ENCODE measurements at places on chromosomes 7 and 10. TPM values are rescaled to one million over a fixed set of nuclear protein-coding genes. Genes with fewer than 3 reads are reported as not detected.

GRCh38 chr10:31263903-31264302 lies 55.1 kb upstream of the ZEB1 start:
- DNase-seq = no peak

- DNase-seq = no peak
Measured at GRCh38 chr7:158398750-158399149, 188.9 kb downstream of the PTPRN2 start.

GRCh38 chr7:27302590-27302989 lies 60.0 kb downstream of the EVX1 start:
- no peak for DNase-seq

GRCh38 chr7:44264221-44264931 lies 61.0 kb downstream of the CAMK2B start:
- no peak for DNase-seq

DNA sequence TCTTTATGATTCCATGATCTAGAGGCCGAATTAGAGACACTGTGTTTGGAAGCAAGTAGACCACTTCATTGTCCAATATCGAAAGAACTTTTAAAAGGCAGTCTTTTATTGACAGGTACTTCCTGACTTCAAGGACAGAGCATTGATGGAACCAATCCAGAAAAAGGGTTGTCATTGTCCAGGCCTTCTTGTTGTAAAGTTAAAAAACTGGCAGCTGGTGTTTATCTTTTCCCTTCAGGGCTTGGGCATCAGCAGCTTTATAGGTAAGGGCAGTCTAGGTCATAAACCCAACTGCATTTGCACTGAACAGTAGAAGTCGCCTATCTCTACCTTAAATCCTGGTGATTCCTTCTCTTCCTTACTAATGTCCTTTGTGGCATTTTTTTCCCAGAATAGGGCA lies 95.6 kb downstream of the ST7 start:
- no peak for DNase-seq

GRCh38 chr7:37516664-37517063 lies 68.0 kb upstream of the ELMO1 start:
- DNase-seq = no peak

DNA sequence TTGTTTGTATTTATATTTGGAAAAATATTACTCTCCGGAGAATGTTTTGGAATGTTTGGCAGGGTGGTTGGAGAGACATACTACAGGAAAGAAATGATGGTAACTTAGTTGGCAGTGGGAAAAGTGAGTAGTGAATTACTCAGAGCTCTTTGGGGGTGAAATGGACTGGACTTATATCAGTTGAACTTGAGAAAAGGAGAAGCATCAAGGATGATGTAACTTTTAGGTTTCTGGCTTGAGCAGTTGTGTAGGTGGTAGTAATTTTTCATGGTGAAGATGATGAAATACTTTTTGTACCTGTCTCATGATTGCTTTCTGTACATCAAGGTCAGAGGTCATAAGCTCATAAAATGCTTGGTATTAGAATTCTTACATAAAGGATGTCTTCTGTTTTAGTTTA lies 617.2 kb downstream of the AUTS2 start:
- DNase-seq = no peak

GRCh38 chr10:7306147-7306546 lies 104.7 kb downstream of the SFMBT2 start:
- DNase-seq = no peak

DNA sequence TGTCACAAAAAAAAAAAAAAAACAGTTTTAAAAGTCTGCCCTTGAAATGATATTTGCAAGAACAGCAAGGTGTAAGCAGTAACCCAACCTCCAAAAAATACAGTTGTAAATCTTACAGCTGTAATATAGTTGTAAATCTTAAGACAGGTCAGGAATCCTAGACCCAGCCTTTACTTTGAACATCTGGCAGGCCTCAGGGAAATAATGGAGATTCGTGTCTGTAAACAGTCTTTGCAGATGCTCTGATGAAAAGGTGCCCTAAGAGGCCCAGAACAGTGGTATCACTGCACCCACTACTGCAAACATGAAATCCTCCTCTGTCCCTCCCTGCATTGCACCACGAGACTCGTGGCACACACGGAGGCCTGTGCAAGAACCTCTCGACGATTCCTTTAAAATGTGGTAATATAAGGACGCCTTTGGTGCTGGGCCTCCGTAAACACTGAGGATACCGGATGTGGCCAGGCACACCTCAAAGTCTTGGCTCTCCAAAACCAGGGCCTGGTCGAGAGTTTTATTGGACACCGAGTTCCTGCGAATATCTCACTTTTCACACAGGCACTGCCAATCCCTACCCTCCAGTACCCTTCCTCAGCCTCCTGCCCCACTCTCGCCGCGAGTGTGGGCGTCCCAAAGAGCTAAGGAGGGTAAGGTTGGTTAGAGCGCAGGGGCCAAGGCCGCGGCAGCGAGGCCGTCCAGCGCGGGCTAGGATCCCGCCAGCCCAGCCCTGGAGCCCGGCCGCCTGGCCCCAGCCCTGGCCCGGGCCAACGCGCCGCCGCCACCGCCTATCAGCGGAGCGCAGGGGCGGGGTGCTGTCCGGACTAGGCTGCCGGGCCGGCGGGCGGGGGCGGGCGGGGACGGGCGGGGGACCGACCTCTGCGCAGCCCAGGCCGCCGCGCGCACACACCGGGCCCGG lies at the start of gene REEP3:
Gene REEP3 (plus strand): TSS at position 902 of the 916 bp plus-strand sequence. CDS start 145 bp downstream, outside the sequence.
- peak; percentile 79 for DNase-seq

DNA sequence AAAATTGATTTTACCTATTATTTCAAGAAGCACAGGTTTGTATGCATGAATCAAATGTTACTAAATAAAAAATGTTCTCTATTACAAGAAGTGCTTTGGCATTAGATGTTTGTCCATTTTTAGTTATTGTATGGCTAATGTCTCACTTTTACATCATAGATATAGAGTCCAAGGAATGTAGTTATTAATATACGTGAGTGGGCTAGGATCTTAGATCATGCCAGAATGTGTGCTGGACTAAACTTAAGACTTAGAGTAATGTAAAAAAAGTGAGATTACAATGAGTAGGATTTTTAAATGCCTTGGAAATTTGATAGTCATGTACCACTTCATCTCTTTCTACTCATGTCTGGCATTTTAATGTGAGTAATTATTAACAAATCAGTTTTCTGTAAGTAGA lies 196.6 kb downstream of the ARL4A start:
- no peak for DNase-seq

DNA sequence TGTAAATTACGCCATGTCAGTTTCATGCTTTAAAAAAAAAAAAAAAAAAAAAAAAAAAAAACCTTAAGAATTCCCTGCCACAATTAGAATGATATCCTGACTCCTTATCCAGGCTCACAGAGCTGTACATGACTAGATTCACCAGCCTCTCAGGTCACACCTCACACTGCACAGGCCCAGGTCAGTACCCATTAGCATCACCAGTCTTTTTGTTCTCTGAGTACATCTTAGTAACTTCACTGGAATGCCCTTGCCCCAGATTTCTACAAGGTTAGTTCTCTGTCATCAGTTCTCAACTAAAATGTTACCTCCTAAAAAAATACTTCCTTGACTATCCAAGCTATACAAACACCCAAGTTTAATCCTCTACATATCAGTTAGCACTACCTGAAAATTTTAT lies 211.0 kb downstream of the LRRN3 start:
- no peak for DNase-seq

DNA sequence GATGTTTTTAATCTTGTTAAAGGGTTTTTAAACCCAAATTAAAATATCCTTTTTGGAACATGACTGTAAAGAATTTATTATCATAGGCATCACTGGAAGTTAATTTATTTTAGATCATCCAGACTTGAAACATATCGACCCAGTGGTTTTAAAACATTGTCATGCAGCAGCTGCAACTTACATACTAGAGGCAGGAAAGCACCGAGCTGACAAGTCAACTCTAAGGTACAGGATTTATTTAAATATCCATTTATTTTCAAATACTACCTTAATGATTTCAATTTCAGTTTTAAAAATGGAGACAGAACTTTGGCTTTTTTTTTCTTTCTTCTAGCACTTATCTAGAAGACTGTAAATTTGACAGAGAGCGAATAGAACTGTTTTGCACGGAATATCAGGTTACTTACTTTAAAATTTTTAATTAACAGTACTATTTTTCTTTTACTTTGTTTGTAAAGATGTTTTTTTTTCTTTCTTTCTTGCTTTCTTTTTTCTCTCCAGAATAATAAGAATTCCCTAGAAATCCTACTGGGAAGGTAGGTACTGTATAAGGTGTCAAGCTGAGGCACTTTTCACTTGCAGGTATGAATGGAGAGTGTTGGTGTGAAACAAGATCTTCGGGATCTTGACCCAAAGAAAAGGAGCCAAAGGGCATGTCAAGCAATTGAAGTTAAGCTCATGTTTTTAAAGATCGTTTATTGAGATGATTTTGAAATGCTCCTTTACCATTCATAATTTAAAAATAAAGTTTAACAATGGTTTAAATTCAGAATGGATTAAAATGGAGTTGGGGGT lies 1.8 kb downstream of the COMMD3 start:
- DNase-seq = no peak

GRCh38 chr7:27661811-27662489 lies 733 bp downstream of the HIBADH start:
- DNase-seq = peak; percentile 62

GRCh38 chr10:35495521-35496119 lies 109.5 kb upstream of the GJD4 start:
- no peak for DNase-seq

DNA sequence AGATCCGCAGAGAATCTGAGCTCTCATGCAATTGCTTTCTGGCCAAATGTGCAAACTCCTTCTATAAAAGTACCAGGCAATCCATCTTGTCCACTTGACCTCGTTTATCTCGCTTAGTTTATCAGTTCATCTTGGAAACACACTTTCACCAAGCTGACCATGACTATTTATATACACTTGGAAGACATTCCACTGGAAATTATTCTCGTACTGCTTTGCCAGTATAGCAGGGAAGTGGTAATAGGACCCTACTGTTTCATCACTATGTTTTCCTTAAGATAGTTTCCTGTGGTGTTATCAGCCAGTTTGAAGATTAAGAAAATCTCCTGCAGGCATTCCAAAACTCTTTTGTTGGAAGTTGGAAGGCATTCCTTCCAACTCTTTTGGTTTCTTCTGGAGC lies 115.3 kb upstream of the FAM171A1 start:
- no peak for DNase-seq

GRCh38 chr10:26446258-26446657 lies 8.1 kb downstream of the APBB1IP start:
- DNase-seq = no peak

- peak; percentile 37 for DNase-seq
Measured at GRCh38 chr10:102120991-102121738, 997 bp upstream of the LDB1 start.

- DNase-seq = peak; percentile 47
Measured at GRCh38 chr7:105097619-105098018, 83.6 kb downstream of the KMT2E start.

GRCh38 chr10:48289501-48290238 lies 15.2 kb upstream of the FRMPD2 start:
- peak; percentile 50 for DNase-seq

- no peak for DNase-seq
Measured at GRCh38 chr10:73922007-73922863, 11.3 kb downstream of the PLAU start.

DNA sequence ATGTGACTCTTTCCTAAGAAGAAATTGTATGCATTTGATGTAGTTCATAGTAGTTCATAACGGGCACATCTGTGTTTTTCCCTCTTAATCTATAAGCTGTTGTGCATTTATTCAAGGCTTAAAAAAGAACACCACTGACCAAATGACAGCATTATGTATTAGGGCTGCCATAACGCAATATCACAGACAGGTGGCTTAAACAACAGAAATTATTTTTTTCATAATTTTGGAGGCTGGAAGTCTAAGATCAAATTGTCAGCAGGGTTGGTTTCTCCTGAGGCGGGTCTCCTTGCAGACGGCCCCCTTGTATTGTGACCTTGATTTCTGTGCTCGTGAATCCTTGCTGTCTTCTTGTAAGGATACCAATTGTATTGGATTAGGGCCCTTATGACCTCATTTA lies 627 bp upstream of the SSMEM1 start:
- DNase-seq = no peak

GRCh38 chr7:156014808-156015207 lies 202.5 kb upstream of the SHH start:
- DNase-seq = no peak

GRCh38 chr10:7945034-7945433 lies 109.5 kb upstream of the GATA3 start:
- DNase-seq = no peak

DNA sequence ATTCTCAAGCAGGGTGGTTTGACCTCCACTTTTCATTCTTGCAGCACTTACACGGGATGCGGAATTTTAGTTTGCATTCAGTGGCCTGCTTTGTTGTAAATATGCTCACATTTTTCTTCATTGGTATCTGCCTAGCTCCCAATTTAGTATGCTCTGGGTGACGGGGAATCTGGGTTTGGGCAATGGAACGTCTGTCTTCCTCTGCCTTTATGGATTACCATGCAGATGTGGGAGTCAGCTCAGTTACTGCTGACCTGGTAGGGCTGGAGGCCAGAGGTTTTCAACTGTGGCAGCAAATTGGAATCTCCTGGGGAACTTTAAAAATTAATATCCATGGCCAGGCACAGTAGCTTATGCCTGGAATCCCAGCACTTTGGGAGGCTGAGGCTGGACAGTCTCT lies 161.6 kb downstream of the CAMK1D start:
- no peak for DNase-seq

DNA sequence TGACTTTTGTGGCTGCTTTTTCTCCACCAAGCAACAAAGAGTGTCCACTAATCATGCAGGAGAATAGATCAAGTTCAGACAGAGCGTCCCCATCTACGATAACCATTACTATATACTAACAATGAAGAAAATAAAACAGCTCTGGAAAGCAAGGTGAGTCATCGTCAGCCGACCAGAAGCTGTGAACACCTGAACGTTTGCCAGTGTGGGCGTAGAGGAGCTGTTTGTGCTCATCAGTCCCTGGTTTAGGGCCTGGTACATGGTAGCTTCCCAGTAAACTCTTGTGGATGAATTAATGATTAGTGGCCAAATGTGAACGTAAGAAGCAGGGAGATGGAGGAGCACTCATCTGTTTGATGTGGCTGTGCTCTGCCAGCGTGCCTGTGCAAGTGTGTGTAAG lies 180.7 kb downstream of the EVX1 start:
- DNase-seq = peak; percentile 54

DNA sequence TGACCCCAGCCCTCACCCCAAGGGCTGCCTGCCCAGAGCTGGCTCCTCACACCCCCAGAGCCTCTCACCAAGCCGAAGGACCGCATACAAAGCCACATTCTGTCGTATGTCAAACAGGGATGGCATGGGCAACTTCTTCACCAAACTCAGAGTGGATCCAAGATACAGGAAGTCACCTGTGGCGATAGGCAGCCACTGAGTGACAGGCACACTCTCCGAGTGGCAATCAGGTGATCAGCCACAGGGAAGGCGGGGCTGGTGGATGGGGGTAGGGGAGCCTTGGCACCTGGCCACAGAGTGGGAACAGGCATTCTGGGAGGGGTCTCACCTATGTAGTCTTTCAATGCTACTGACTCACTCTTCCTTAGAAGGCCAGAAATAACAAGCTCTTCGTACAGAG lies 7.1 kb upstream of the ASB10 start:
- no peak for DNase-seq

HOXA7 gene
- total RNA-seq = 5.1 TPM

SPAM1 gene
- not detected for total RNA-seq

BEND7 gene
- 13.3 TPM for total RNA-seq

MMRN2 gene
- 4.8 TPM for total RNA-seq

CLCN1 gene
- total RNA-seq = not detected

NME8 gene
- not detected for total RNA-seq

SPDYE8 gene
- total RNA-seq = not detected

AGR3 gene
- not detected for total RNA-seq

MRPL32 gene
- total RNA-seq = 74.2 TPM

TRIM50 gene
- total RNA-seq = not detected

FEZF1 gene
- total RNA-seq = not detected

ARHGAP12 gene
- 40.7 TPM for total RNA-seq

TAS2R39 gene
- not detected for total RNA-seq

TLX1 gene
- total RNA-seq = not detected
